Activated T-helper 17 cell treated with anti-CD3 and anti-CD28 coated beads, Interleukin-2, amount 50 U/mL, for 72 hours (primary cell): ENCODE measurements at places on chromosomes 4 and X. TPM values are rescaled to one million over a fixed set of nuclear protein-coding genes. Genes with fewer than 3 reads are reported as not detected.

DNA sequence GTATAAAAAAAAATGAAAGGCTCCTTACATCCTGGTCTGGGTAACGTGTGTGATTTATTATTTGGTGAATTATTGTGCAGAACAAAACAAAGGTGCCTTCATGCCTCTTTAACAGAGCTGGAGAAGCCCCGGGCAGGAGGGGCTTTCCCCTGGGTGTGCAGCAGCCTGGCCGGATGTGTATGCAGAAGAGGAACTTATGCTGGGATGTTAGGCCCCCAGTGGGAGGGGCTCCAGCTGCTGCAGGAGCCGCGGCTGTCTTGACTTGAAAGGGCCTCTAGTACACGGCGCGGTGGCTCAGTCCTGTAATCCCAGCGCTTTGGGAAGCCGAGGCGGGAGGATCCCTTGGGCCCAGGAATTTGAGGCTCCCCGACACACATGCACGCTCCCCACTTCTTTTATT is 16.0 kb downstream of the CCNQ start:
- peak; percentile 100 for ATAC-seq

DNA sequence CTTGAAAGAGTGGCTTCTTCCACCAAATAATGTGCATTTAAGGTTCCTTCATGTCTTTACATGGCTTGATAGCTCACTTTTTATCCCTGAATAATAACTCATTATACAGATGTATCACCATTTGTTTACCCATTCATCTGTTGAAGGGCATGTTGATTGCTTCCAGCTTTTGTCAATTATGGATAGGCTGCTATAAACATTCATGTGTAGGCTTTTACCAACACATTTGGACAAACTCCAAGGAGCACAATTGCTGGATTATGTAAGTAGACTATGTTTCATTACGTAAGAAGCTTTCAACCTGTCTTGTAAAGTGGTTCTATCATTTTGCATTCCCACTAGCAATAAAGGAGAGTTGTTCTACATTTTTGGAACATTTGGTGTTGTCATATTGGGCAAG is 2637.0 kb downstream of the PCDH7 start:
- no peak for ATAC-seq

TNIP3 gene
- total RNA-seq: 3.6 TPM

DKK2 gene
- not detected for total RNA-seq

GRCh38 chrX:104309169-104309568 is 54.4 kb upstream of the ESX1 start:
- ATAC-seq: no peak
